ENCODE measurements at places on chromosomes 2 and 18.

DNA sequence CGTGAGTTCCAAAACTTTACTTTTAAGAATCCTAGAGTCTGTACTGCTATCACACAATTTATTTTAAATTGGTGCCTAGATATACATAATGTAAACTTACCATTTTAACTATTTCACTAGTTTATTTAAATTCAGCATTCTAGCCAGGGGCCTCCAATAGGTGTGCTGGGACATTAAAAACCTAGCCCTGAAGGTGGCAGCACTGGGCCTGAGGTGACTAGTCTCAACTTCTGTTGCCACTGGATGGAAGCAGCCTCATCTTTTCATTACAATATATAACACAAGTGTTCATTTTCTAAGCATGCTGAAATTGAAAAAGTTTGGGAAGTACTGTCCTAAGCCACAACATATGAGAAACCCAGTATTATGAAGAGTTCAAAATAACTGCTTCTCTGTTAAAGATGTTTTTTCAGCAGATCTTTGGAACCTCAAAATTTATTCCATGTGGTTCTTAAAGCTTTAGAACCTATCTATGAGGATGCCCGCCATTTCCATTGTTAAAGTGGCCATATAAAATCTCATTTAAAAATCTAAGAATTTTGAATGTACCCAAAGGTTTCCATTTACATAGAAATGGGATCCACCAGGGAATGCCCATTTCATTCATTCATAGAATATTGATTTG lies 2.9 kb upstream of the RBBP8 start:
- DNase-seq = peak; percentile 58

- DNase-seq = no peak
These were observed 539 bp upstream of the MOB4 start for GRCh38 chr2:197515315-197515738.

GRCh38 chr2:144583741-144584453 lies 64.0 kb upstream of the ZEB2 start:
- DNase-seq = peak; percentile 81

DNA sequence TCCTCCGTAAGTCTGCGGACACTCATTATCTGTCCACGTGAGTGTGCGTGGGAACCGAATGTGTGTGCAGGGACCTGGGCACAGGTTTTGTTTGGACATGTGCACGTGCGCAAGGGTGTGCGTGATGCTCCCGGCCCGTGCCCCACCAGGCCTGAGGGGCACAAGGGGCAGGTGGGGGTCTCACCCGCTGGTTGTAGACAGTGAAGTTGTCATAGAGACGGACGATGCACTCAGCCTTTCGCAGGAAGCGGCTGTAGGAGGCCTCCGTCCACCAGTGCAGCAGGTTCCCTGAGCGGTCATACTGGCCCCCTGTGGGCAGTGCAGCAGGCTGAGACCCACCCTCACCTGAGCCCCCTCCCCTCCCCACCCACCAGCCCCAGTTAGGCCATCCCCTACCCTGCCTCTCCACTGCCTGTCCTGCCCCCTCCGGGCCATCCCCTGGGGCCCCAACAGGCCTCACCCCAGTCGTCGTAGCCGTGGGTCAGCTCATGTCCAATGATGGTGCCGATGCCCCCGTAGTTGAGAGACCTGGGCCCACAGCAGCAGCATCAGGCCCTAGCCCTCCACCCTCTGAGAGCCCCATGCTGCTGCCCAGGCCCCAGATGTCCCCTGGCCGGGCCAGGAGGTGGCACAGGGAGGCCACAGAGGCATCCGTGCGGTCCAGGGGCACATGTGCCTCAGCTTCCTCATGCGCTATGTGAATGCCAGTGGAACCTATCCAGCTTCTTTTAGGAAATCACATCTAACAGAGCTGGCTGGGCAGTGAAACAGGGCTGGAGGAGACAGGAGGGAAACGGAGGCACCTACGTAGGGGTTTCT lies 6.1 kb downstream of the ECEL1 start:
- DNase-seq = no peak

DNA sequence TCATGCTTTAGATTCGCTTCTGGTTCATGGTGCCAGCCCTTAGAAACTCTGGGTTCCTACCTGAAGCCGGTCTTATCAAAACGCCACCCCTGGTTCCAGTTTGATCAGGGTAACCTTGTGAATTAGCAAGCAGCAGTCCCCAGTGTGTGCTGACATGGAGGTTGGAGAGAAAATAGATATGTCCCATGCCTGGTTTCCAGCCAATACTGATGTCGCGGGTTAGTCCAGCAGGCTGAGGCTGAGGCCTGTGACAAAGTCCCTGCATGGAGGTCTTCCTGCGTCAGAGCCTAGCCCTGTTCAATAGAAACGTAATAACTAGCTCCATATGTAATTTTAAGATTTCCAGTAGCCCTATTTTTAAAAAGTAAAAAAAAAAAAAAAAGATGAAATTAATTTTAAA lies 28.2 kb downstream of the LPIN1 start:
- no peak for DNase-seq

- DNase-seq = no peak
These were observed 319.0 kb downstream of the CYRIA start for GRCh38 chr2:16346671-16347070.

DNA sequence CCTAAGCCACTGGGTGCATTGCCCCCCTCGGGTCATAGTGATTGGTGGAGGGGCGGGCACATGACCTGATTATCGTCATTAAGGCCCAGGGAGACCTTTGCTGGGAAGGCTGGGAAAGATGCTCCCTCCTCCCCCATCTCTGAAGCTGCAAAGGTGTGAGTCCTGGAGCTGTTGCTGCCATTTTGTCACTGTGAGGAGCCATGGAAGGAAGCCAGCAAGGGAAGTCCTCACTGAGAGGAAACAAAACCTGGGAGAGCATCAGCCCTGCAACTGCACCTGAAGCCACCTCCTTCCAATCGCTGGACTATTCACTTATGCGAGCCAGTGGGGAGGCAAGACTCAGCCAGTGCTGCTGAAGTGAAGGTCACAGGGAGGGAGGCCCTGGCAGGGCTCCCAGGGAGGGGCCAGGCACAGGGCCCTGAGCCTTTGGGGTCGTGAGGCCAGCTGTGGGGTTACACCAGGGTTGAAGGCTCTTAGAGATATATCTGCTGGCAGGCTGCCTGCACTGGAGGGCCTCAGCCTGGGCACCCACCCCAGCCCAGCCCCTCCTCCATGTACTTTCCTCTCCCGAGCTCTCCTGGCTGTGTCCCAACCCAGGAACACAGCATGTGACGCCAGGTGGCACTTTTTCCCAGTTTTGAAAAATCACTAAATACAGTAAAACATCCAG lies 10.7 kb upstream of the FAHD2A start:
- DNase-seq = no peak

GRCh38 chr2:159044804-159045286 lies 76.4 kb downstream of the TANC1 start:
- no peak for DNase-seq

DNA sequence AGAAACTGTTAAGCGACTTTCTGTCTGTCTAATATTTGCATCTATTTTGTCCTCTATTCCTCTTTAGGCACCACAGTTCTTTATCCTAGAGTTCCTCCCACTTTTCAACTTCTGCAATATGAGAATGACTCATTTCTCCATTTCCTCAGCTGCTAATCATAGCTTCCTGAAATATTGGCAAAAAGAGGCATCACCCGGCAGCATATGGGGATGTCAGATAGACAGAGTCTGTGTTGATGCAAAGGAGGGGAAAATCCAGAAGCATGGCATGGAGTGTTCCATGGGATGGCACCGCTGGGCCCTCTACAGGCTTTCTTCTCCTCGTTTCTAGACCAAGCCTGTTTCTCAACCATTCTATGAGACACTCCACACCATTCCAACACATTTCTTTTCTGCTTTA lies 93.4 kb downstream of the DOCK10 start:
- peak; percentile 32 for DNase-seq

DNA sequence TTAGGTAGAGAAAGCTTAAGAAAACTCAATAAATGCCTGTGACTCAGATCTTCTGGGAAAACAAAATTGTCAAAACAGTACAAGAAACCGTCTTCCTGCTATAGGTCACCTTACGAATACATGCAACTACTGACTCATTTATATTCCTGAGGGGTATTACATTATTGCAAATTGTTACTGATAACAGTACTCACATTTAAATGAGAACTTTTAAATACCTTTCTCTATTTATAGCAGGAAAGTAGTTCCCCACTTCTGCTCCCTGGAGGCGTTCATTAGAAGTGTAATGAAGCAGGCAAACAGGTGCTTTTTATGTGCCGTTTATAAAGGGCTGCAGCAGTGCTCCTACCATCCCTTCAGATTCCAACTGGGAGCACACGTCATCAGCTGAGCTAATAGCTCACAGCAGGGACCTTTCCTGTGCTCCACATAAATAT lies 65.1 kb upstream of the RPRM start:
- no peak for DNase-seq

DNA sequence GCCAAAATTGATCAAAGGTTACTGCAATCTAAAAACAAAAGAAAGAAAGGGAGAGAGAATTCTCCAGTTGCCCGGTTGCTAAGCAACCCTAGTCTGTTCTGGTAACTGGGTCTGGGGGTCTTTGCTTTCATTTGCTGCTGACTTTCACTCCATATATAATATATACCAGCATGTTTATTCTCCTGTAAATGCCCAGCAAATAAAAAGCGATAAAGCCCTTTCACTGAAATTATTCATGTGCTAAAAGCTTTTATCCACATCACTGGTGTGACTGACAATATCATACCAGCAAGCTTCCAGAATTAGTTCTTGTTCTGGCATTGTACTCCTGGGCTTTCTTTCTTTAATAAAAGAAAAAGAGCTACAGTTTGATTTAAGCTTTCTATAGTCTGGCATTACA lies 75.5 kb upstream of the ST8SIA3 start:
- DNase-seq = no peak

DNA sequence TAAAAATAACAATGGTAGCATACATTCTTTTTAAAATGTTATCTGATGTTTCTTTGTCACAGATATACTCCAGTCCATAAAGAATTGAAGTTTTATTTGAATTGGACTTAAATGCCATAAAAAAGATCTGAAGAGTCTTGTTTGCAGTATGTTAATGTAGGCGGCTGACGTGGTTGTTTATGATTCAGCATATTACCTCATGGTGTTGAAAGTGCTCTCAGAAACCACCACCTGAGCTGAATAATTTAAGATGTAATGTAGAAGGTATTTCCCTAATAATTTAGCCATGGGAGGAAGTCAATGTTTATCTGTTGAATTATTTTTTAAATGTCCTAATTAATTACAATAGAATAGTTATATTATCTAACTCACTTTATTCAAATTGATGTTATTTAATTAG lies 58.6 kb upstream of the CHN1 start:
- peak; percentile 30 for DNase-seq

- no peak for DNase-seq
These were observed 106.8 kb downstream of the PARD3B start for GRCh38 chr2:204652063-204652462.

DNA sequence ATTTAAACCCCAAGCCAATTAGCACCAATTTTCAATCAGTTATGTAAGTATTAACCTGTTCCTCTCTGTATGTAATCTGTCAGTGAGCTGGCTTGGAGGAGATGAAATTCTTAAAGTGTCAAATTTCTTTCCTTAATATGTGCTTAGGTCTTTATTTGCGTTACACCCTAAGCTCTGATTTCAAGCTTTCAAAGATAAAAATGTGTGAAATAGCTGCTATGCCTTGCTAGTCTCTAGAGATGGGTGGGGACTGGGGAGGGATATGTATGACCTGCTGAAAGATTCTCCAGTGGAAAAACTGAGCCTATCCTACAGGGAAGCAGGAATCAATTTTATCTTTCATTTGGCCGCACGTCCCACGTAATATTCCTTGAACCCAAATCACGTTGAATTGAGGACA lies 264.5 kb downstream of the RND3 start:
- DNase-seq = no peak

GRCh38 chr2:171864357-171864985 lies 29.6 kb downstream of the SLC25A12 start:
- no peak for DNase-seq

DNA sequence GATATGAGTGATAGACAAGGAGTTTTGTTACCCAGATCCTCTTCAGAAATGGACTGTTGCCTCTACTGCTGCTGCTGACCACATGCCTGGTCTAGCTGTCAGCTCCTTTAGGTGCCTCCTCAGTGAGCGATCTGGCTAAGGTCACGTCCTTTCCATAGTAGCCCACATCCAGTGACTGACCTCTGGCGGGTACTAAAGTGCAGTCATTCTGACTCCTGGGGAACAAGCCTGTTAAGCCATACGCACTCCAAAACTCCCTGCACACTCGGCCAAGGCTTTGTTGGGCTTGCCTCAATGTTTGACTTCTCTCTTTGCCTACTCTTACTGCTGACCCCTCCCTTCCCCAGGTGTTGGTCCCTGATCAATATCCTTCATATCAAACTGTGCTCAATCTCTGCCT lies 685.2 kb downstream of the IRS1 start:
- peak; percentile 21 for DNase-seq

- no peak for DNase-seq
These were observed 276.6 kb upstream of the PXDN start for GRCh38 chr2:2020897-2021296.

DNA sequence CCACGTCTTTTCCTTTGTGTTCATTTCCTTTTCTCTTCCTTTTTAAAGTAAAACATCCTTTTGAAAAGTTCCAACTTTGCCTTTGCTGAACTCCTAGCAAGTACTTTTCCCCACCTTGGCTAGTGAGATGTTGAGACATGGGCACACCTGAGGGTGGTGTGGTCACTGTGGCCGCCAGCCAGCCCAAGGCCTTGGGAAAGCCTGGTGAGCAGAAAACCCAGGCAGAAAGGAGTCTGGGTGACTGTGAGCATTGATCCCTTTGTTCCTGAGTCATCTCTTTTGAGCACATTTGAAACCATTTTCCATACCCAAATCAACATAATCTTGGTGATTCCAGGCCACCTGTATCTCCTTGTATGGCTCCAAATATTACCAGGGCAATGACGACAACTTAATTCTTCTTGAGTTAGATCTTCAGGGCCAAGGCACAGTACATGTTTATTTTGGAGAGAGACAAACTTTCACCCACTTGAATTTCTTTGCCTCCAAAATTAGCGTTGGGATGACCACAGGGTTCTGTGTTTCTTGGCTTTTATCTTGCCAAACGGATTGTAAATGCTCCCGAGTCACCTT lies 14.5 kb downstream of the EPAS1 start:
- no peak for DNase-seq

DNA sequence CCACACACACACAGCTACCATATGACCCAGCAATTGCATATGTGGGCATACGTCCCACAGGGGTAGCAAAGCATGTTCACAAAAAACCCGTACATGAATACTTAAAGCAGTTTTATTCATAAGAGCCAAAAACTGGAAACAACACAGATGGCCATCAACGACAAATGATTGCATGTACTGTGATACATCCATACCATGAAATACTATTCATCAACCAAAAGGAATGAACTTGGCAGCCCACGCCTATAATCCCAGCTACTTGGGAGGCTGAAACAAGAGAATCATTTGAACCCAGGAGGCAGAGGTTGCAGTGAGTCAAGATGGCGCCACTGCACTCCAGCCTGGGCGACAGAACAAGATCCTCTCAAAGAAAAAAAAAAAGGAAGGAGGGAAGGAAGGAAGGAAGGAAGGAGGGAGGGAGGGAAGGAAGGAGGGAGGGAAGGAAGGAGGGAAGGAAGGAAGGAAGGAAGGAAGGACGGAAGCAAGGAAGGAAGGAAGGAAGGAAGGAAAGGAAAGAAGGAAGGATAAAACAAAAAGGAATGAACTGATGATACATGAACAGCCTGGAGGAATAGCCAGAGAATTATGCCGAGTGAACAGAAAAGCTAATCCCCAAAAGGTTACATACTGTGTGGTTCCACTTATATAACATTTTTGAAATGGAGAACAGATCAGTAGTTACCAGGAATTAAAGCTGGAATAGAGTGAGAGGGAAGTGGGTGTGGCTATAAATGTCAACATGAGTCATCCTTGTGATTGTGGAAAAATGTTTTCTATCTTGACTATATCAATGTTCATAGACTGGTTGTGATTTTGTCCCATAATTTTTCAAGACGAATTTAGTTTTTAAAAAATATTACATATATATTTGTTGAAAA lies 19.6 kb upstream of the YPEL5 start:
- DNase-seq = no peak

Measured in amniotic epithelial cell (primary cell).